ENCODE measurements at places on chromosomes 4 and X.

DNA sequence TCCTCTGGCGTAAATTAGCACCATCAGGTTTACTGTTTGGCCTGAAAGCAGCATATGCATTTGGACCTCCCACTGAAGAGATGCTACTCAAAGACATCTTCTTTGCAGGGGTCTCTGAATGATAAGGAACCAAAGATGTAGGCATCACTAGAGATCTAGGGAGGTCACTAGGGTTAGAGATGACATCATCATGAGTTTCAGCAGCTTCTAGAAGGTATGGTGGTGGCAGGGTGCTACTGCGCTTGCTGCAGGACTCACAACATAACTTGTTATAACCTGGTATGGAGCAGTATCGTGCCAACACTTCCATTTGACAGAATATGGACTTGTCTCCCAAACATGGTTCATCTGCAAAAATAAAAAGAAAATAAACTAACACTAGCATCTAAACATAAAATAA, 251.6 kb downstream of the NPFFR2 start:
- no peak for DNase-seq

DNA sequence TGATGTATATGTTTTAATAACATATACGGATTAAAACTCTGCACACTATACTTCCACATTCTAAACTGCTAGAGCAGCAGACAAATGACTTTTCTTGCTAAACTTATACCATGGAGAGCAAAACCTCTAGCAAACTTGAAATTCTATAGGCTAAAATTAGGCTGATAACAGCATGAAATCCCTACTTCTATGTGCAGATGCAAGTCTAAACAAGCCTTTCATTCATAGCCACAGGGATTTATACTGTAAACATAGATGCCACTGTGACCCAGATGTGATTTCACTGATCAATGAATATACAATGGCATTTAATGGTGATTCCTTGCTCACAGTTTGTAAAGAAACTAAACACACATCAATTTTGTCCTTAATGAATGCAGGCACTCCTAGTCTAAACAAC, 151.0 kb downstream of the ANTXR2 start:
- DNase-seq, result no peak

GRCh38 chr4:98204236-98204553, 57.0 kb upstream of the RAP1GDS1 start:
- no peak for DNase-seq

GRCh38 chr4:181971411-181971810, 271.8 kb upstream of the TENM3 start:
- DNase-seq, result no peak

DNA sequence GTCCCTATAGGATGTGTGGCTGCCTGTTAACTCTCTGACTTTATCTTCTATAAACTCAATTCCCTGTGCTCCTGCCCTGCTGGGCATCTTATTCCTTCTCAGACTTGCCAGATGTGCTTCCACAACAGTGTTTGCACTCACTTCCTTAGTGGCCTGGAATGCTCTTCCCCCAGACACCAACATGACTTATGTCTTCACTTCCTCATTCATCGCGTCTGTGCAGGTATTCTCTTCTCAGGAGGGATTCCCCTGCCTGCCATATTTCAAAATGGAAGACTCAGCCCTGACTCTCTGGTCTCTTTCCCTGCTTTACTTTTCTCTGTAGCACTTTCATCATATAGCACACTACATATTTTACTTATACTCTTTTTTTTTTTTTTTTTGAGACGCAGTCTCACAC, 344.0 kb downstream of the CENPC start:
- no peak for DNase-seq

GRCh38 chr4:166045457-166045856, 172.4 kb downstream of the TLL1 start:
- no peak for DNase-seq

DNA sequence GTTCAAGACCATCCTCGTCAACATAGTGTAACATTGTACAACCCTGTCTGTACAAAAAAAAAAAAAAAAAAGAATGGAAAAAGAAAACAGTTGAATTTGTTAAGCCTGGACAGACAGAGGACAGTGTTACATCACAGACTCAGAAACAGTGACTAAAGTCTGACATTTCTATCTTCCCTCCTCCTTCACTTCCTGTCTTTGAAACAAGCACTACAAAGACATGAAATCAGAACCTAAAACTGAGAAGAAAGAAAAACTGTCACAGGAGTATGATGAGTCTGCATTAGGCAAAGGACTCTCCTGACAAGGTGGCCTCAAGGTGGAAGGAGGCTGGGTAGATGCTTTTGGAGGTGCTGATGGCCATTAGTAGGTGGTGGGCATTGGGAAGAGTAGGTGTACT, 126.7 kb downstream of the RBM47 start:
- DNase-seq, result no peak

DNA sequence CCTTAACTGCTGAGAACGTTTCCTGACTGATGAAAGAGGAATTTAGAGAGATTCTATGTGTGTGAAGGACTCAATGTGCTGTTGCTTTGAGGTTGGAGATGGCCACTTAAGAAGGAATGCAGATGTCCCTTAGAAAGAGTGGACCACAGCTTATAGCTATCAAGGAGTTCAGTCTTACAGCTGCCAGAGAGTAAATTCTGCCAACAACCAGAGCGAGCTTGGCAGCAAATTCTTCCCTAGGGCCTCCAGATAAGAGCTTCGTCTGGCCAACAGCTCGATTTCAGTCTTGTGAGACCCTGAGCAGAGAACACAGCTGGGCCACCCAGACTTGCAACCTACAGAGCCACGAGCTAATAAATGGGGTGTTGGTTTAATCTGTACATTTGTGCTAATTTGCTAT, 21.8 kb downstream of the MID1 start:
- no peak for DNase-seq

DNA sequence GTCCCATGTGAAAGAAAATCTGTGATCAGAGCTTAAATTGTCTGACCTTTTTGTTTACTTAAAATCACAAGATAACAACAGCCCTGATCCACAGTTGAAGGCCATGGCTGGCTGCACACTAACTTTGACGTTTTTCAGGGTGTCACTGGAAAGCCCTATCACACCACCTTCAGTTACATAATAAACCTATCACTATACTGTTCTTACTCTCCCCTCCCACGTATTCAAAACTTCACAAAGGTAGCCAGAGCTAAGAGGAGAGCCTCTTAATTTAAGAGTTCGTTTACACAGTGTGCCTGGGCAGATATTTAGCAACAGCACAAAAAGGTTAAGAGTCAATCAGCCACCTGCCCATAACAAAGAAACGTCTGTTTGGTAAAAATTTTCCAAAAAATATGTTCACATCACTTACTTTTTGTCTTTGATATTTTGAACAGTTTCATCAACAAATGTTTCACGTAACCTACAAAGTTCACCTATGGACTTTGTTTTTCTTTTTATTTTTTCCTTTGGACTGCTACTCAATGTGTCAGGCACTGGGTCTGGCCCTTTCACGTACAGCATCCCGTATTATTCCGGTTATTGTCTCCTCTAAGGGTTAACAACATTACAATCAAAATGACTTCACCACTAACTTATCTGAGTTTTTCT, 25.0 kb downstream of the RFC1 start:
- no peak for DNase-seq

- DNase-seq, result no peak
Observed at GRCh38 chr4:106986486-106986885, 49.6 kb downstream of the DKK2 start.

- no peak for DNase-seq
Observed at GRCh38 chr4:73099143-73099542, 29.6 kb upstream of the COX18 start.

DNA sequence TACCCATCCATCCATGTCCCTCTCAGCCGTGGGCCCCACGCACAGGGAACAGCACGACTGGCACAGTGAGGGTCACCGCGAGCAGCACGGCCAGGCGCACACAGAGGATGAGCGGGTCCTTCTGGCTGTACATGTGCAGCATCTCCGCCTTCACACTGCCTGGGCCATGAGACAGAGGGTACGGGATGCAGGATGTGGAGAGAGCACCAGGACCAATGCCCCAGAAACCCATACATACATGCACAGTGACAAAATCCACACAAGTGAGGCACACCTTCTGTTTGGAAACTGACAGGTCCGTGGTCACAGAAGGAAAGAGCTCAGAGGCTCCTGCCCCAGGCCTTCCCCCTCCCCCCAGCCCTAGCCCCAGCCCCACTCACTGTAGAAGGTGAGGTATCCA, 9.5 kb downstream of the SLC38A5 start:
- DNase-seq, result no peak

- no peak for DNase-seq
Observed at GRCh38 chr4:139689093-139689722, 23.6 kb downstream of the MGST2 start.

DNA sequence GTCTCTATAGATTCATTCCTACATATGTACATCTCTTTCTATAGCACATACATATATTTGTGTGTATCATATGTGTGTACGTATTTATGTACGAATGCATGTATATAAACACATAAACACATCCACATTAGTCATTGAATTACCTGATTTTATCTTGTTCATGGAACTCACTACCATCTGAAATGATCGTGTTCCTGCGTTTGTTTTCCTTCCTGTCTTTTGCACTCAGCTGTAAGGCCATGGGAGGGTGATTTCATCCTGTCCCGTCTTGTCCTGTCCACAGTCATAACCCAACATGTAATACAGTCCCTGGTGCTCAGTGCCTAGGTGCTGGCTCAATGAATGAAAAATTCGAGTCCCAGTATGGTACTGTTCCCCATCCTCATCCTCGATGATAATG, 191.8 kb upstream of the PSAPL1 start:
- DNase-seq, result no peak

DNA sequence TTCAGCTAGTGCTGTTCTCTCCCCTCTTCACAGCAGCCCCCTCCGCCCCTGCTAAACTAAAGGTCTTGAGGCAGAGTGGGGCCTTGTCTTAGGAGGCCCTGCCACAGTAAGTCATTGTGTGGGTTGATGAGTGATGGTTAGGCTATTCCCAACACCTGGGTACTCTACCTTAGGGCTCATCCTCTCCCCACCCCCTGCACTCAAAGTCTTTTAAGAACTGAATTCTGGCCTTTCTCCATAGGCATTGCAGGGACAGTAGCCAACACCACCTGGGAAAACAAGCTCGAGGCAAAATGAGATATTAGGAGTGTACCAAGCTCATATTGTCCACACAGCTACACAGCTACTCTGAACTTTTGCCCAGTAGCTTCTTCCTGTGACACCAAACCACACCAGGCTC, 42.5 kb downstream of the RAB40AL start:
- DNase-seq, result no peak

DNA sequence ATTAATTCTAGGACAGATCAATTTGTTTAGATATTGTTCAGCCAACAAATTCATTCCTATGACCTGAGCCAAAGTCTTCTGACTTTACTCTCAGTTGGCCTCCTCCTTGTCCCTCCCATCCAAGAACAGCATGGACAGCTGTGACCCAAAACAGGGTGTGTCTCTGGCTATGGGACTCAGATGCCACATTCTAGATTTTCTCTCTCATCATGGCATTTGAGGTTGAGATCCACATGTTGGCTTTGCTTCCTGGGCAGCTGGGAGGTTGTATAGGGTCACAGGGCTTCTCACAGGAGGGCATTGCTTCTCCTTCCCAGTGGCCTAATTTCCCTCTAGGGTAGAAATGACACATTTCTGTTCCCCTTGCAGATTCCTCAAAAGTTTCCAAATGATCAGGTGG, 22.6 kb upstream of the EGF start:
- DNase-seq, result no peak

GRCh38 chrX:71367396-71367795, 1.2 kb downstream of the TAF1 start:
- DNase-seq, result peak; percentile 6

DNA sequence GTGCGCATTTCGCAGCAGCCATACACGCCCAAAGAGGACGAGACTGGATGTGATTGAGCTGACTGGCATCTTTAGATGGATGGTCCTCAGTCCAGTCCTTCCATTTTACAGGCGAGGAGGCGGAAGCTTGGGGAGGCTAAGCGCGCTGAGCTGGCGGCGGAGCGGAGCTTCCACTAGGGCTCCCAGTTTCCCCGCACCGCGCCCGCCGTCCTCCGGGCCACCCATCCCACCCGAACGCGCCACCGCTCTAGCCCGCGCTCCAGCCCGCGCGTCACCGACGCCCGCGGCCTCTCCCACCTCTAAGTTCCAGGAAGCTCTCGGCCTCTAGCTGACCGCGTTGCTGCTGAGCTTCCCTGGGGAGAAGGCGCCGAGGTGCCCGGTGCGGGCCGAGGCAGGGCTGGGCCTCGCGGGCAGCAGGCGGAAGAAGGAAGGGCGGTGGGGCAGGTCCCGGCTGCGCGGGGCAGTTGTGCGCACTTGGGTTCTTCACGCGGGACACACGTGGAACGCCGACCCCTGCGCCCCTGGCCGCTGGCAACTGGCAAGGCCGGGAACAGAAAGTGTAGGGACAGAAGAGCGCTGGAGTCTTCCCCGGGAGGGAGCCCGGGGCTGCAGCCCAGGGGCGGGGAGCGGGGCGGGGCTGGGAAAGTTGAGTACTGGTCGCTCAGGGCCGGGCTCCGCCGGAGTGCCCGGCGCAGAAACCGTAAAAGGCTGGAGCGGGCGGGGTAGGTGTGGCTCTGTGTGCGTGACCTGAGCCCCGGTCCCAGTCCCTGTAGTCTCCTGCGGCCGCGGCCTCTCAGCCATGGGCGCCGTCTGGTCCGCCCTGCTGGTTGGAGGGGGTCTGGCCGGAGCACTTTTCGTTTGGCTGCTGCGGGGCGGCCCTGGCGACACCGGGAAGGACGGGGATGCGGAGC, at the start of gene STBD1:
STBD1 (plus strand) TSS at position 763 of the 911 bp plus-strand sequence; CDS start at position 800, 37 bp downstream.
- DNase-seq, result no peak

GRCh38 chrX:87621697-87622096, 104.1 kb downstream of the KLHL4 start:
- no peak for DNase-seq

DNA sequence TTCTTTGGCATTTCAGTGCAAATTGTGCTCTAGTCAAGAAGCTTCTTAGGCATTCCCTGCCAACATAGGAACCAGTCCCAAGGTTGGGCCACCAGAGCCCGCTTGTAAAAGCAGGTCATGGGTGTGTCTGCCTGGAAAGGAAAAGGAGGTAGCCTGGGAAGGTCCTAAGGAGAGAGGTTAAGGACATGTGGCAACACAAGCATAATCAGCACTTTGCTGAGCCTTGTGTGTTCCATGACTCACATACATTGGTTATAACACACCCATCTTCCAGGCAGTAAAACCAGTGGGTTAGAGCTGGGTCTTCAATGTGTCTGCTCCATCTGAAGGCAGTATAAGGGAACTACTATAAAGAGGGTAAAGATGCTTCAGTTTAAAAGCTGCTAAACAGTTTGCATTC, 165.0 kb downstream of the FHIP1A start:
- no peak for DNase-seq

DNA sequence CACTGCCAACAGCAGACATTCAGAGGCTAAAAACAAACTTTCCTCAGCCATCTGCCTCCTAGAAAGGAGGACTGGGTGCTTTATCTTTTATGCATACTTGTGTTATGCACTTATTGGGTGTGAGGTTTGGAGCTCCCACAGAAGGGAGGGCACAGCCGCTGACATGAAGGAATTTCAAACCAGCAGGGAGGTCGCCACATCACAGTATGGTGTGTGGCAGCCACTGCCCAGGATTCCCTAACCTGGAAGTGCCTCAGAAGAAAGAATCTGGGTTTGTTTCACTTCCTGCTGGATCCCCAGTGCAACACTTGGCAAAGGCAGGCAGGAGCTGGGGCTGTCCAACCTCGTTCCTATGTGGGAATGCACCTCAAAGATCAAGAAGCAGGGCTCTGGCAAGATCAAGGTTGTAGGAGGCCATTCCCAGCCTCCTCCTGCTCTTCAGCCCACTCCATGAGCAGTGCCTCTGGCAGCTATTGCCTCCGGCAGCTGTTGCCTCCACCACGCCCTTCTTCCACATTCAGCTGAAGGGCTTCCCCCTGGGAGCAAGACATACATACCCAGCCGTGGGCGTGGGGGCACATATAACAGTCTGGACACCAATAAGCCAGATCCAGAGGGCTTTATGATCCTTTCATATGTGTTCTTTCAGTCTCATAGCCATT, 109.0 kb upstream of the MAMLD1 start:
- no peak for DNase-seq

- no peak for DNase-seq
Observed at GRCh38 chr4:184014301-184014700, 109.2 kb downstream of the STOX2 start.

Data from stimulated activated CD4-positive, alpha-beta T cell treated with anti-CD3 and anti-CD28 coated beads, Interleukin-4, amount 100 ng/mL, for 48 hours (primary cell).